HT1080 (cell line): ENCODE measurements at places on chromosomes 5 and 9.

- DNase-seq: no peak
These were observed 6.1 kb upstream of the BARX1 start for GRCh38 chr9:93960971-93961841.

DNA sequence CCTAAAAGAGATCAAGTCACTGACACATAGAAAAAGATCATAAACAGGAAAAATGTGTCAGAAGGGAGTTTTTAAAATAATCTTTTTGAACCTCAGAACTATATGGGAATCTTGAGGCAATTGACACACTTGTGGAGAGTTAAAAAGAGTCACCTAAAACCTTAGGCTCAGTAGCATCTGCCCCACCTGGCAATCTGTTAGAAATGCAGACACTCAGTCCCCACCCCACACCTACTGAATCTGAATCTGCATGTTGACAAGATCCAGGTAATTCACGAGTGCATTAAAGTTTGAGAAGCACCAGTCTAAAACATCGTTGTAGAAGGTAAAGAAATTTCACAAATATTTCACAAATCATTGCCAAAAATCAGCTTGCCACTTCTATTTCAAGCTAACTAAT lies 388.3 kb downstream of the NR2F1-AS1 start:
- no peak for DNase-seq

- DNase-seq: no peak
These were observed 212.6 kb upstream of the MSX2 start for GRCh38 chr5:174511714-174512253.

DNA sequence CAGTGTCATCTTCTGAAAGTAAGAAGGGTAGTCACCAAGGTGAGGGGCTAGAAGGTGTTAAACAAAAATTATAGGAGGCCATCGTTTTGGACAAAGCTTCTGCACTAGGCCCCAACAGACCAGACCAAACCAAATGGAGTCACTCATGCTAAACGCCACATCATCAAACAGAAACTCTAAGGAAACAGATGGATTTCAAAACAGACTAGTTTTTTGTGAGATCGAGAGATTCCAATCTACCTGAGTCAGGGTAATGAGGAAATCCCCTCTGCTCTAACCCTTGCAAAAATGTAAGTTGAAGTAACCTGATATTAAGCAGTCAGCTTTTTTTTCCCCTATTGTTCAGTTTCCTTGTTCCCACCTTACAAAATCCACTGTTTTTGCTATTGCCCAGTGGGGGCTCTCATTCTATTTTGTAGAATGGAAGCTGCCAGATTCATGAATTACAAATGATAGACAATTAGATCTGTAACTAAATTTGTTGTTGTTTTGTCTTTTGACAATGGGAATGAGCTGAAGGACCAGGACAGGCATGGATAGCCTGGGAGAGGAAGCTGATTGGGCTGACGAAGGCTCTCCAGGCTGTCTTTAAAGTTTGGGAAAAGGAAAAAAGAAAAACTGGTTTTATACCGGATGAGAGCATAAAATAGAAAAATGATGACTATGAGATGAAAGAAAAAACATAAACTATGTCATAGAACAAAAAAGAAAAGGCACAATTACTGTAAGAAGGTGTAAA lies 94.7 kb upstream of the ADAMTSL1 start:
- peak; percentile 91 for DNase-seq

DNA sequence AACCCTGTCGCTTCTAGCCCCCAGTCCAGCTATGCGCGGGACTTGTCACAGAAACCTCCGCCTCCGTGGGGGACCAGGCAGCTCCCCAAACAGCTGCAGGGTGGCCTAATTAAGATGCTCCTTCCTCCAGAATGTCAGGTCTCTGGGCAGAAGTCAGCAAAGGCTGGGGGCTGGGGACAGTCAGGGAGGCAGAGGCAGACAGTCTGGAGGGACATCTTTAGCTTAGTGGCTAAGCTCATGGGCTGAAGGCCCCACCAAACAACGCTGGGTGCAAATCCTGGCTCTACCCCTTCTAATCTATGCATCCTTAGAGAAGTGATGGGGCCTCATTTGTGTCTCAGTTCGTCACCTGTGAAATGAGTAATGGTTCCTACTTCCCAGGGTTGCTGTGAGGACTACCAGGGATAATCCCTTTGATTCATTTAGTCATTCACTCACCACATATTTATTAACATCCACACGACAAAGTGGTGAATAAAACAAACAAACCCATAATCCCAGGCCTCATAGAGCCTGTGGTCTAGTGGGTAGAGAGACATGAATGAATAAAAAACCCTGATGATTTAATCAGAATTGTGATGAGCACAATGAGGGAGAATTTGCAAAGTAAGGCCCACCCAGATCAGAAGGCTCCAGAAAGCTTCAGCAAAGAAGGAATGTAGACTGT lies 20.2 kb upstream of the MED27 start:
- DNase-seq: peak; percentile 77
